ENCODE measurements at places on chromosomes 7 and 10.

DNA sequence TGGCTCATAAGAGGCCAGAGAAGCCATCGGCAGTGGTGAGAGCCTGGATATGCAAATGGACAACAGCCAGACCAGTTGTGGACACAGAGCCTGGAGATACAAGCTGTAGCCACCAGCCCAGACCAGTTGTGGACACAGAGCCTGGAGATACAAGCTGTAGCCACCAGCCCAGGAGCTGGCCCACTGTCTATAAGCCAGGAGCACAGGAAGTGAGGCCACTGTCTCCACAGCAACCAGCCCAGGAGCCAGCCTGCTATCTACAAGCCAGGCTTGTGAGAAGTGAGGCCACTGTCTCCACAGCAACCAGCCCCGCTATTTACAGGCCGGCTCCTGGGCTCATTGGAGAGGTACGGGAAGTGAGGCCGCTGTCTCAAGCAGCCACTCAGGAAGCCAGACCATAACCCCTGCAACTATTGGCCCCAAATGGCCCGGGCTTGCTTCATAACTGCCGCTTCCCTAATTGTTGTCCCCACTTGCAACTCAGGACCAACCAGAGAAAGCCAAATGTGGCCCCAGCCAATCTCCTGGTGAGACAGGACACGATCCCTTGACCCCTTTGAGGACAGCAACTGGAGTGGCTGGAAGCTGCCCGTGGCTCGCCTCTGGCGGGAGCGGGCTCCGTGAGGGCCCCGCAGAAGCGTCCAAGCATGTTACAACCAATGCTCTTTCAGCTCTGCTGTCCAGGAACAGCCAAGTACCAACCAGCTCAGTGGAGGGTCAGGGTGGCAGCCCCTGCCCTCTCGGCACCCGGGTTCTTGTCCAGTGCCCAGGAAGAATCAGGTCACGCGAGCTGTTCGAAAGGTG, 44.1 kb upstream of the CNPY1 start:
- DNase-seq = no peak

GRCh38 chr10:62335326-62335725, 38.8 kb upstream of the ZNF365 start:
- DNase-seq = no peak

DNA sequence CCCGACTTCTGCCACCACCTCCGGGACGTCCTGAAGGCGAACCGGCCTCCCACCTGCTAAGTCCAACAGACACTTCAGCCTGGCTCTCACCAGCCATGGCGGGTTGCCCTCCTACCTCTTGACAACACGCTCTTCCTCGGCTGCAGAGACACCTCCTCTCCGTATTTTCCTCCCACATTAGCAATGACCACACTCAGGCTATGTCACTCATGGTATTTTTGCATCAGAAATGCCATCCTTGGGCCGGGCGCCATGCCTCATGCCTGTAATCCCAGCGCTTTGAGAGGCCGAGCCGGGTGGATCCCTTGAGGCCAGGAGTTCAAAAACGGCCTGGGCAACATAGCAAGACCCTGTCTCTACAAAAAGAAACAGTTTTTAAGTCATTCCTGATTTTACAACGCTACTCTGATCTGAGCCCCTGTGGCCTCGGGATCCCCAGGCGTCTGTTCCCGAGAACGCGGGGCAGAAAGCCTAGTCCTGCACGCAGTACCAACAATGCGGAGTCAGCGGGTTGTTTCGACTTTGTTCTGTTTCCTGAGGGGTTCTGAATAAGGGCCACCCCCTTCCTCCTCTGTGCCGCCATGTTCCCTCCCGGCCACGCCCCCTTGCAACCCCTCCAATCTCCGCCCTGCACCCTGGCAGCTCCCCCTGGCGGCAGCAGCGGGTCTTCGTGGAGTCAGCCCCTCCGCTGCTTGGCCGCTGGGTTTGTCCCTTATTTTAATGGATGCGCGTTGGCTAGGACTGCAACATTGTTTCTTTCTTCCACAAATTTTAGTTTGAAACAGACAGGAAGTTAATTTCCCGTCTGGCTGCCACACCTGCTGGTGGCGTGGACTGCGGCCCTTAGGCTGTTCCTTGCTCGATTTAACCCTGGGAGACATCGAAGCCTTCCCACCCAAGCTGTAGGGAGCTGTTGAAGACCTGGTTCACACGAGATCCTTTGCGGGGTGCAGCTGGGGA, 9.7 kb upstream of the ZFAND2A start:
- peak; percentile 27 for DNase-seq

GRCh38 chr10:43873717-43874116, 225.0 kb upstream of the ZNF32 start:
- no peak for DNase-seq

DNA sequence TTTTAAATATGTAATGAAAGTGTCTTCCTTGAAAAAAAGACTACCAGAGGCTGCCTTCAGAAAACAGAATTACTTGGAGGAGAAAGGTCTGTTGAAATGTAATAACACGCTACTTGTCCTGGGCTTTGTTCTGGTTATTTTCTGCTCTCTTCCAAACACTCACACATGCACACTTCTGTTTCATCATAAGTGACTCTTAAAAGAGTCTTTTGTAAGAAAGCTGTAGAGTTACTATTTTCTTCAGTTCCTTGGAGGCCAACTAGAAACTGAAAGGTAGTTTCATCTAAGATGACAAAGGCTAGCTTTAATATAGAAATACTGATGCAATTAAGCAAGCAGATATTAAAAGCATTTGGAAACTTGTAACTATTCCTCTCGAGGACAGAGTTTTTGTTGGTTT, 39.1 kb downstream of the TASOR2 start:
- no peak for DNase-seq

- no peak for DNase-seq
These were observed 1.7 kb upstream of the CCDC201 start for GRCh38 chr7:45874408-45875131.

DNA sequence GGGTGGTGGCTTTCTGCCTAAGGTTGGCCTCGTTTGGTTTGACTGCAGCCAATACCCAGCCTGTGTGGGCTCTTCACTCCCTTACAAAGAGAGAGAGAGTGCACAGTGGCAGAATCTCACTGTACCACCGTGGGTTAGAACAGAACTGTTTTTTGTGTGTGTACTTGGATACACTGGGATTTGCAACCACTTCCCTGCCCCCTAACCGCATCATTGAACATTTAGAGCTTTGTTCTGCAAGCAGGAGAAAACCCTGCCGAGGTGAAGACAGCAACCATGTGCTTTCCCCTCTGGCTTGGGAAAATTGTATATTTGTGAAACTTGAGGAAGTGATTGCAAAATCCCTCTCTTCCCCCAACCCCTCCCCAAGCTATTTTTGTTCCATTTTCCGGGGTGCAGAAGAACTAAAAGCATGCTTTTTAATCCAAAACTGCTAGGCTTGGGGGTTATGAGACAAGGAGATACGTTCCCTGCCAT, 201.2 kb downstream of the TCF7L2 start:
- no peak for DNase-seq

GRCh38 chr10:29163746-29164145, 125.1 kb upstream of the LYZL1 start:
- no peak for DNase-seq

GRCh38 chr10:15374566-15374965, 3.5 kb upstream of the FAM171A1 start:
- DNase-seq = no peak

GRCh38 chr7:41039386-41039953, 663.4 kb downstream of the INHBA start:
- DNase-seq = no peak

DNA sequence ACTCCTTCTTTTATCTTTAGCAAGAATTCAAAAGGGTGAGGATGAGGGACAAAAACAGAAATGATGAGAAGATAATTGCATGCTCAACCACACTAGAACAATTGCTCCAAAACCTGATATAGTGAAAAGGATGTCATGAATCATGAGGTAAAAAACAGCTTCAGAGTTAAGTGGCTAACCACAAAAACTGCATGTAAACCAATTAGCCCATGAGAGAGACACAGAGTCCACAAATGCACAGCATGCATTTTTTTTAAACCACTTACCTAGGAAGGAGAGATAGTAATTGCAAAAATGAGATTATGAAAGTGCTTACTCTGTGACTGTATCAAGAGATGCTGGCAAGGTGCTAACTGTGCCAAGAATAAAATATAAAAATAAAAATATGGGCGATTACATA, 132.9 kb downstream of the MBL2 start:
- DNase-seq = no peak

DNA sequence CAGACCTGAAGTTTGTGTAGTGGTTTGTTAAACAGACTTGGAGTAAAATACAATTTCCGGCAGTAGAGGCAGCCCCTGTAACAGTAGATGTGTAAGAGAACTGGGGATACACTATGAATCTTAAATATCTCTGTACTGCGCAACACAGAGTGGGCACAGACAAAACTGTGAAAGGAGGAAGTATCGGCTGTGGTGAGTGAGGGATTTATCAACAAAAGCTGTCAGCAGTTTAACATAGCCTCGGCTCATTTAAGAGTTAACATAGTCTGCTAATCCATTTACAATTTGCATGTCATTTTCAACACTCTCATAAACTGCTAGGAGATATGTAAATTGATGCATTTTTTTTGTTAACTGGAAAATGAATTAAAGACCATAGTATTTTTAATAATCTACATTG, 225.2 kb downstream of the ZWINT start:
- DNase-seq = no peak

GRCh38 chr10:82934429-82934828, 1059.4 kb downstream of the NRG3 start:
- DNase-seq = no peak

- DNase-seq = no peak
These were observed 177.7 kb downstream of the KCNMA1 start for GRCh38 chr10:77459905-77460304.

GRCh38 chr10:79239275-79239779, 107.9 kb upstream of the PPIF start:
- DNase-seq = no peak

DNA sequence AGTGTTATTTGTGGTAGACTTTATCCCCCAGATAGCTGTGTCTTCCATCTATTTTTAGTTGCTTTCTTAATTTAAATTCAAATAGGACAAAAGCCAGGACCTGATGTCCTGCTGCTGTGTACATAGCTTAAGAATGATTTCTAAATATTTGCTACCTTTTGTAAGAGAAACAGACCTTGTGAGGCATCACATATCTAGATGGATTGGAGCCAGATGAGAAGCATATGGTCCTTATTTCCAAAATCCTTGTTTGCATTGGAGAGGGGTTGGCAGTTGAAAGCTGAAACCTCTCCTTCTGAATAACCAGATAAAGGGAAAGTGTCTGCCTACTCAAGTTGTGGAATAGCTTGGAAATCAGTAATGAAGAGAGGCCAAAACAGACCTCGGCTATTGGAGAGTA, 50.7 kb upstream of the AMPH start:
- no peak for DNase-seq

GRCh38 chr7:56083150-56083785, 9.5 kb downstream of the PHKG1 start:
- DNase-seq = no peak

DNA sequence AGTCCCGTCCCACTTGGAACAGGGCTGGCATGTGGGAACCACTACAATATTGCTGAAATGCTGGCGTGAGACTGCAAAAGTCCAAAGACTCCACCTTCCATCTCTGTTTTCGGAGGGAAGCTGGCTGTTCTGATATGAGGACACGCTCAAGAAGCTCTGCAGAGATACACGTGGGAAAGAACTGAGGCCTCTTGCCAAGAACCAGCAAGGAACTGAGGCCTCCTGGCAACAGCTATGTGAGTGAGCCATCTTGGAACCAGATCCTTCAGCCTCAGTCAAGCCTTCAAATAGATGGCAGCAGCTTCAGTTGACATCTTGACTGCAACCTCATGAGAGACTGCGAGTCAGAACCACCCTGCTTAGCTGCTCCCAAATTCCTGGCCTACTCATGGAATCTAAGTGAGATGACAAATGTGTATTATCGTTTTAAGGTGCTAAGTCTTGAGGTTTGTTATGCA, 30.8 kb downstream of the SGMS1 start:
- DNase-seq = no peak

GRCh38 chr10:31702954-31703353, 225.7 kb downstream of the ARHGAP12 start:
- DNase-seq = no peak

GRCh38 chr10:49118430-49119074, 3.2 kb upstream of the VSTM4 start:
- DNase-seq = no peak

- DNase-seq = no peak
These were observed 438.6 kb upstream of the GALNT17 start for GRCh38 chr7:70693321-70693685.

GRCh38 chr10:132522521-132523411, 14.8 kb upstream of the INPP5A start:
- DNase-seq = no peak

DNA sequence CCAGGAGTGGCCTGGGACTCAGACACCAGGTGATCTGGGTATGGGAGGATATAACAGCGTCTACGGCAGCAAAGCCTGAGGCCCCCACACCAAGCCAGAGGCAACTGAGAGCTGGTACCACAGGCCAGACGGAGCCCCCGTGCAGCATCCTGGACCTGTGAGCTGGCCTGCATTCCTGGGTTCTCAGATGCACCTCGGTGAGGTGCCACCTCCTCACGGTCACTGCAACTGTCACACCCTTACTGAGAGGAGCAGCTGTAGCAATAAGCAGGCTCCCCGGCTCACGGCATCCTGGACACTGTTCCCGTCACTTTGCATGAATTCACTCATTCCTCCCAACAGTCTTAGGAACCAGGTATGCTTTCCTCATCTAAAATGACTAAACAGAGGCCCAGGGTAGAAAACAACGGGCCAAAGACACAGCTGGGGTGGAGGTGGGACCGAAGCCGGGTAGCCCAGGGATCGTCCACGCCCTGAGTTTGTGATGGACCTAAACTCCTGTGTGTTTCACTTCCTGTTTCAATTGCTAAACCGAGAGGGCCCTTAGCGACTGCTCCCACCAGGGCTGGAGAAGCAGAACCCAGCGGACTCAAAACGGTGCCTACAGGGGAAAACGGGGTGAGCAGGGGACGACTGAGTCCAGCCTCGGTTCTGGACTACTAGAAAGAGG, 98.7 kb downstream of the CTBP2 start:
- DNase-seq = no peak

DNA sequence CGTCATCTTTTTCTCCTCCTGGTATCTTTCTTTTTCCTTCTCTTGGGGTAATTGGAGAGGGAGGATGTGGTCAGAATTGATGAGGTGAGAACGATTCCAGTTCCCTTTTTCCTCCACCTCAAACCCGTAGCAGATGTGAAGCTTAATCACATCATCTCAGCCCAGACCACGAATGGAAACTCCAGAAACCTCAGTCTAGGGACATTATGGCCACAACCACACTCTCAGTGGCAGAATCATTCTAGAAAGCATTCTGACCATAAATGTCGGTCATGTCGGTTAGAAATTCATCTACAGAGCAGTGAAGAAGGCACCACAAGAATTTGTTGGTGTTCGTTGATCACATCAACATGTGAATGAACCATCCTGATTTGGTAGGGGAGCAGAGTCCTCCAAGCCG, 78.7 kb downstream of the GATA3 start:
- DNase-seq = no peak

Data from activated T-helper 1 cell treated with anti-CD3 and anti-CD28 coated beads, Interleukin-2, amount 50 U/mL, for 16 hours (primary cell).